Left ventricle myocardium inferior (tissue), 1 donor: ENCODE measurements at places on chromosomes 1 and 21. TPM values are rescaled to one million over a fixed set of nuclear protein-coding genes. Genes with fewer than 3 reads are reported as not detected.

Gene KCNH1
- not detected for total RNA-seq

Gene AMY1B
- not detected for total RNA-seq

Gene FCGR2B
- 9.7 TPM for total RNA-seq

Gene RAB25
- not detected for total RNA-seq

Gene CFH
- 36.4 TPM for total RNA-seq

Gene OR2T10
- total RNA-seq, result not detected

Gene PTGFR
- 0.44 TPM for total RNA-seq

Gene FCN3
- 27.3 TPM for total RNA-seq

Gene TARDBP
- total RNA-seq, result 95.5 TPM

DNA sequence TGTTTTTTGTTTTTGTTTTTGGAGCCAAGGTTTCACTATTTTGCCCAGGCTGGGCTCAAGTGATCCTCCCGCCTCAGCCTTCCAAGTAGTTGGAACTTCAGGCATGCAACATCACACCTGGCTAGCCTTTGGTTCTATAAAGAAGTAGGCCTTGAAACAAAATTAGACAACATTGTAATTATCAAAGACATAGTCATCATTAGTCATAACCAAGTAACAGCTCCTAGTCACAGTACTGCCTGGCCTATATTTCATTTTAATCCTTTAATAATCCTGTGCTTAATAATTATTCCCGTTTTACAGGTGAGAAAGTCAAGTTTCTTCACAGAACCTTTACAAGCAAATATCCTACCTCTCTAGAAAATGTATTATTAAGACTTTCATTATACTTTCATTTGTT is 52.3 kb upstream of the TBX15 start:
- H3K4me3 ChIP-seq, result no peak overlapping the region
- no peaks in the 10 kb centered on the region for H3K4me1 ChIP-seq
- H3K36me3 ChIP-seq, result peaks cover 38% of the 10 kb centered on the region
- H3K27ac ChIP-seq, result no peak overlapping the region

DNA sequence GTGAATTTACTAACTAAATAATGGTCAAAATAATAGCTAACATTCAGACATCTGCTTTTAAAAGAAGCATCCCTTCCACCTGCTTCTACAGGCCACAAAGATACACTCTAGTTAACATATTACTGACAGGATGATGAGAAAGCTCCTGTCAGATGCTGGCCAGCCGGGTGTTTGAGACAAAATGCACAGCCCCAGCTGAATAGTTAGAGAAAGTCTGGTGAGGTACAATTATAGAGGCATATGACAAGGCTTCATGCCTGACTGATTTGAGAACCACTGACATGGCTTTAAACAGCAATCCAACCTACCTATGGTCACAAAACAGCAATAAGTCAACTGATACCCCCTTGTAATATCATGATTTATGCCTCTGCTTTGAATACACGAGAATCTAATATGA is 137.0 kb downstream of the DENND1B start:
- H3K4me3 ChIP-seq, result no peak overlapping the region
- peaks cover 23% of the 10 kb centered on the region for H3K36me3 ChIP-seq
- DNase-seq, result no peak
- H3K4me1 ChIP-seq, result peaks cover 12% of the 10 kb centered on the region

DNA sequence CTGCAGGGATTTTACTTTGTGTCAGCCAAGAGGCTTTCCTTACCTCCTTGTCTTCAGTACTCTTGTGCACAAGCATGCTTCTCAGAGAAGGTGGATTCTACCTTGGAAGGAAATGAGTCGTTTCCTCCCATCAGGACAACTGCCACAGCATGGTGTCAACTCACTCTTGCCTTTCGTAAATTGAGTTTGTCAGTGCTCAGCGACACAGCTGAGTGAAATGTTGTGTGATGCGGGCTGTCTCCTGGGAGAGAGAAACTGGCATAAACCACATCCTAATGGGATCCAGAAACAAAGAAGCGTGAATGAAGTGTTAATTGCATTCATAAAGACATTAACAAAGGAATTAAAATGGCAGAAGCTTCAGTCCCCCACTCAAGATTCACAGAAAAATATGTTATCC is 51.5 kb upstream of the SLC22A15 start:
- no peak for DNase-seq
- no peaks in the 10 kb centered on the region for H3K36me3 ChIP-seq
- H3K4me1 ChIP-seq, result peaks cover 2% of the 10 kb centered on the region
- H3K27ac ChIP-seq, result no peak overlapping the region
- peaks cover 19% of the 10 kb centered on the region for H3K27me3 ChIP-seq

- no peaks in the 10 kb centered on the region for H3K36me3 ChIP-seq
- H3K4me1 ChIP-seq, result peaks cover 19% of the 10 kb centered on the region
- H3K27me3 ChIP-seq, result peaks cover 92% of the 10 kb centered on the region
- H3K27ac ChIP-seq, result no peak overlapping the region
- DNase-seq, result no peak
- no peak overlapping the region for H3K4me3 ChIP-seq
Measured at GRCh38 chr1:156693848-156694689, 11.3 kb downstream of the CRABP2 start.

GRCh38 chr1:30756545-30757351 is 826 bp downstream of the LAPTM5 start:
- H3K36me3 ChIP-seq, result no peaks in the 10 kb centered on the region
- H3K27me3 ChIP-seq, result peaks cover 24% of the 10 kb centered on the region
- H3K27ac ChIP-seq, result peak overlapping the region; percentile 59
- peak overlapping the region; percentile 55 for H3K4me3 ChIP-seq
- DNase-seq, result peak; percentile 47

DNA sequence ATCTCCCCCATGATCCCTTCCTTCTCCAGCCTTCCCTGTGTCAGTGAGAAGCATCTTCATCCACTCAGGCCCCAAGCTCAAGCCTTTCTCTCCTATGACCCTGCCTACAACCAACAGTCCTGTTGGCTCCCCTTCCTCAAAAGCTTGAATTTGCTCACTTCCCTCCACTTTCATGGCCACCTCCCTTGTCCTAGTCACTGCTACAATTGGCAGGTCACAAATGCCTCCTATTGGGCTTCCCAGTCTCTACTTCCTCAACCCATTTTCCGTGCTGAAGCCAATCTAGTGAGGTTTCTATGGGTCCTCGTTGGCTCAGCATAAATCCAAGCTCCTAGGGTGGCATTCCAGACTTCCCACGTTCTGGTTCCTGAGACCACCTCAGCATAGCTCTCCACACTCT is 40.2 kb upstream of the SLC6A9 start:
- no peaks in the 10 kb centered on the region for H3K36me3 ChIP-seq
- H3K4me3 ChIP-seq, result no peak overlapping the region
- DNase-seq, result no peak
- H3K27ac ChIP-seq, result no peak overlapping the region
- peaks cover 4% of the 10 kb centered on the region for H3K27me3 ChIP-seq

DNA sequence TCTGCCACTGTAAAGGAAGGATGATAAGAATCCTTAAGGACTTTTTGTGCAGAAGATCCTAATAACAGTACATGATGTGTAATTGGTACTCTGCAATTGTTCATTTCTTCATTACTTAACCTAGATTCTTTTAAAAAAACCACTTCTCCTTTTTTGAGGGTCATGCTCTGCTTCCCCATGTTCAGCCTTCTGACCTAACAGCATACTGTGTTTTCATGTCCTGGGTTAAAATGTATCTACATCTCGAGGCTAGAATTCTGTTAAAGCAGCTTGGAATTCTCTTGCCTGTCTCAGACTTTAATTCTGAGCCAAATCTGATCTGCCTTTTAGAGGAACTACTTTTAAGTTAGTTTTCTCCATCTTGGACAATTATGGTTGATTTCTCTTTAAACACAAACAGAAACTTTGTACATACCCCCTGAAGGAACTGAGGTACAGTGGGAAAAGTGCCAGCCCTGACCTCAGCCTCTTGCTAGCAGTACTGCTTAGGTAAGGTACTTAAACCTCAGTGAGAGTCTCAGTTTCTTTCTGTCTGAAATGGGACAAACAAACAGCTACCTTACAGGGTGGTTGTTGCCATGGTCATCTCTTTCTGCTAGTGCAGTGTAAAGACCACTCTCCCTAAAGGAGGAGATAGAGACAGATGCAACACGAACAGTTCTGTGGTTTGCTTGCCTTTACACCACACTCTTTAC is 103.2 kb upstream of the DYNLT5 start:
- H3K27me3 ChIP-seq, result no peaks in the 10 kb centered on the region
- no peaks in the 10 kb centered on the region for H3K36me3 ChIP-seq
- no peaks in the 10 kb centered on the region for H3K4me1 ChIP-seq
- no peak overlapping the region for H3K27ac ChIP-seq
- H3K4me3 ChIP-seq, result no peak overlapping the region
- DNase-seq, result no peak

GRCh38 chr1:204624631-204625216 is 60.8 kb downstream of the LRRN2 start:
- no peak for DNase-seq
- no peak overlapping the region for H3K27ac ChIP-seq
- no peak overlapping the region for H3K4me3 ChIP-seq
- peaks cover 17% of the 10 kb centered on the region for H3K27me3 ChIP-seq
- H3K36me3 ChIP-seq, result no peaks in the 10 kb centered on the region
- peaks cover 8% of the 10 kb centered on the region for H3K4me1 ChIP-seq

DNA sequence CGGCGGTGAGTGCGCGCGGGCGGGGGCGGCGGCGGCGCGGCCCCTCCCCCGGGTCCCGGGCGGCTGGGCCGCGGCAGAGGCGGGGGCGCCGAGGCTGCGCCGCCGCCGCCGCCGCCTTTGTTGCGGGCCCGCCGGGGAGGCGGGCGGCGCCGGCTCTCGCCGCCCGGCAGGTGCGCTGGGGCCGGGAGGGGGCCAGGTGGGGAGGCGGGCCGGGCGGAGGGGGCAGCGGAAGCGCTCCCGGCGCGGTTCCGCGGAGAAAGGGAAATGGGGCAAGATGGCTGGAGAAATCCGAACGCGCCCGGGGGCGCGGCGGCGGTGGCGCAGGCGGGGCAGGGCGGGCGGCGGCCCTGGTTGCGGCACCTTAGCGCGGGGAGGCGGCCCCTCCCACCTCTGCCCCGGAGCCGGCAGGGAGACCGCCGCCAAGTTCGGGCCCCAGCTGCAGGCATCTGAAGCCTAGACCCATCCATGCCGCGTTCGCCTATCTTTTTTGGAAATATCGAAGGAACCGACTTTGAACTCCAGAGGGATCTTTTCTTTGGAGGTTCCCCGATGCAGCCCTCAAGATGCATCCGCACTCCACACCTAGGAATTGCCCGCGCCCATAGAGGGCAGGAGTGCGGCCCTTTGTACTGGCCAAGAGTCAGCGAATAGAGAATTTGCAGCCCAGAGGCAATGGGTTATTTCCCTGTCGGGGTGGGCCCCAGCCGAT is 479 bp downstream of the POGK start:
- no peaks in the 10 kb centered on the region for H3K27me3 ChIP-seq
- H3K4me3 ChIP-seq, result peak overlapping the region; percentile 82
- H3K27ac ChIP-seq, result peak overlapping the region; percentile 96
- DNase-seq, result peak; percentile 61
- peaks cover 63% of the 10 kb centered on the region for H3K4me1 ChIP-seq
- H3K36me3 ChIP-seq, result peaks cover 29% of the 10 kb centered on the region

GRCh38 chr1:66464802-66465201 is 69.2 kb upstream of the SGIP1 start:
- H3K36me3 ChIP-seq, result no peaks in the 10 kb centered on the region
- H3K27me3 ChIP-seq, result no peaks in the 10 kb centered on the region
- no peak for DNase-seq
- H3K27ac ChIP-seq, result no peak overlapping the region

DNA sequence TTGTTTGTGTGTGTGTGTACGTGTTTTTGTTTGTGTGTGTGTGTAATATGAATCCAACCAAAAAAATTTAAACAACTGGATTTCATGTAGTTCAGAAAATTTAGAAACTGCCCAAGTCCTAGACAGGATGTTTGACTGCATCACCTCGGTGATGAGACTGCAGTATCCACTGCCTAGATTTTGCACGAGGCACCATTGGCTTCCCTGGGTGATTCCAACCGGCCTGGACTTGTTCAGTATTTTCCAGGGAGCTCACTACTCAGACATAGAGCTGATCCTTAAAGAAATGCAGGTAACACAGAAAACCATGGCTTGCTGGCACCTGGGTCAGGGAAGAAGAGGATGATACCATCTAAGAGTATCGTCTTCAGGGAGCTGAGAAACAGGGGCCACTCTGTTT is 18.2 kb upstream of the KCNK2 start:
- no peaks in the 10 kb centered on the region for H3K36me3 ChIP-seq
- no peaks in the 10 kb centered on the region for H3K27me3 ChIP-seq
- DNase-seq, result no peak
- no peak overlapping the region for H3K27ac ChIP-seq

DNA sequence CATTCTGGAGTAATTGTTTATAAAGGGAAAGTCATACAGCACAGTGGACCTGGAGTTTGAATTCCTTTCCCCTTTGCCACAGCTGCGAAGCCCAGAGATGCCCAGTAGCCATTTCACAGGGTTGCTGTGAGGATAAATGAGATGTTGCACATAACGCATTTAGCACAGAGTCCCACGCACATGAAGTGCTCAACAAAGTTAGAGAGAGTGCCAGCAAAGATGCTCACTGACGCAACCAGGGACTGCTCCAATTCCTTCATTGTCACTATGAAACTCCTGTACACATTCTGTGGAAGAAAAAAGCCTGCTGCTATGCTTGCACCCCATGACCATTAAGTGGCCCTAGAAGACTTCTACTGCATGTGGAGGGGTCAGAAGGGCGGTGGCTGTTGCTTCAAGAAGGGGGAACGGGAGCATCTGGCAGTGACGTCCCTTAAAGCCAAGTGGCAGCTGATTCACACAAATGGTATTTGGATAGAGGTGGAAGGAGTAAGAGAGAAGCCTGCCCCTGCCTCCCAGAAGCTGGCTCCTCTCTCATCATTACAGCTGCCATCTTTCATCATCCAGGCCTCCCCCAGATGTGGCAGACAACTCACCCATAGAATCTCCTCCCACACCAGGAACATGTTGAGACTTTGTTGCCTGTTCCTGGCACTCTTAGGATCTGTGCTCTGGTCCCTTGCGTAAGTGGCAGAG is 26.5 kb upstream of the VAV3 start:
- no peak overlapping the region for H3K27ac ChIP-seq
- H3K27me3 ChIP-seq, result no peaks in the 10 kb centered on the region
- H3K4me1 ChIP-seq, result no peaks in the 10 kb centered on the region
- H3K4me3 ChIP-seq, result no peak overlapping the region

GRCh38 chr1:57175506-57175905 is 209.7 kb upstream of the C8B start:
- DNase-seq, result no peak
- H3K27me3 ChIP-seq, result no peaks in the 10 kb centered on the region
- no peak overlapping the region for H3K27ac ChIP-seq

DNA sequence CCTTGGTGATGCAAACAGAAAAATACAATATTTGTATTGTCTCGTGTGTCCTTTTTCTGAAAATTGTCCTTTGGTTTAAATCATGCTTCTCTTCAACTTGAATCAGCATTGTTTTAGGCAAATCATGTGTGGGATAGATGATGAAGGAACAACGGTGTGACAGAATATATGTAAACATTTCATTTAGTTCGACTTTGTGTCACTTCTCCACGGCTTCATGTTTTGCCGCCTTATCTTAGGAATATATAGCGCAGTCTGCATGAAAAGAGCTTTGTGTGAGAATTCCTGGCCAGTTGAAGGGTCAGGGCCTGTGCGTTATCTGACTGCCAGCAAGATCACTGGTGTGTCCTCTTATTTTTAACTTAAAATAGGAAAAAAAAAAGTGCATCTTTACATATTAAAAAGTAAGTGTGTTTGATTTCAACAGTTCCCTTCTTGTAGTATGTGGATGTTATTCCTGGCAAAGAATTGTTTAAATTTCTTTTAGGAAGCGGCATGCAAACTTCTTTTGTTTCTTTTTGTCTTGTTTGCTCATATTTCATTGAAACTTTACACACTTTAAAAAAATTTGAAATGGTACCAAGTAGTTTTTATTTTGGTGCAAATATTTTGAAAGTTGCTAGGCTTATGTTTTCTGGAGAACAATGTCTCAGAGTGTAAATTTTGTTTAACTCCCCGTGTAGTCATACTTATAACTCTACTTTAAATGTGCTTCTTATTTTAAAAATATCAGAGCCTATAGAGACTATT is 465.2 kb downstream of the USP25 start:
- peaks cover 35% of the 10 kb centered on the region for H3K4me1 ChIP-seq
- H3K27ac ChIP-seq, result peak overlapping the region; percentile 82
- H3K27me3 ChIP-seq, result no peaks in the 10 kb centered on the region
- DNase-seq, result no peak
- H3K36me3 ChIP-seq, result no peaks in the 10 kb centered on the region
